Upper lobe of right lung (tissue), 1 donor: ENCODE measurements at places on chromosomes 12 and 14. TPM values are rescaled to one million over a fixed set of nuclear protein-coding genes. Genes with fewer than 3 reads are reported as not detected.

DCP1B gene
- total RNA-seq: 12.8 TPM

NKX2-8 gene
- total RNA-seq: 0.43 TPM

CATSPERB gene
- total RNA-seq: 3.0 TPM

FOXG1 gene
- total RNA-seq: not detected

DNA sequence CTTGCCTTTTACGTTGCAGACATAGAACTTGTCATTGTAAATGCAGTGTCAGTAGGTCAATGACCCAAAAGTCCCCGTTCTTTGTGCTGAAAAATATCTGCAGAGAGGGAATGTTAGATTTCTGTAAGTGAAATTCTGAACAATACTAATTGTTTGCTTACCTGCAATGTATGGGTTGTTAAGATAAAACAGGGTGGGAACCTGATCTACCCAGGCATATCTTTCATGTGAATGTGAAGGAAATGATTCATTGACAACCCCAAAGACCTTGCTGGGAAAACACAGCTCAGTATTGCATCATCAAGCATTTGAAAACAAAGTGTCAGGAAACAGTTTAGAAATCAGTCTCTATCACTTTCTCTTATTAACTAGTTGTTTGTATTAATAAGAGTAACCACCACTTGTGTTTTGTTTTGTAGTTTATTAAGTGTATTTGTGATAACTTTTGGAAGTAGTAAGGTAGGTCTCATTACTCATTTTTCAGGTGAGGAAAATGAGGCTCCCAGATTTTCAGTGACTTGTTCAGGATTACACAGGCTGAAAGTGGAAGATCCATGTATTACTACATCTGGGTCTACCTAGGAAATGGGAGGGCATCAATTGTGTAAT, 57.9 kb upstream of the SLC38A2 start:
- no peak for DNase-seq

DNA sequence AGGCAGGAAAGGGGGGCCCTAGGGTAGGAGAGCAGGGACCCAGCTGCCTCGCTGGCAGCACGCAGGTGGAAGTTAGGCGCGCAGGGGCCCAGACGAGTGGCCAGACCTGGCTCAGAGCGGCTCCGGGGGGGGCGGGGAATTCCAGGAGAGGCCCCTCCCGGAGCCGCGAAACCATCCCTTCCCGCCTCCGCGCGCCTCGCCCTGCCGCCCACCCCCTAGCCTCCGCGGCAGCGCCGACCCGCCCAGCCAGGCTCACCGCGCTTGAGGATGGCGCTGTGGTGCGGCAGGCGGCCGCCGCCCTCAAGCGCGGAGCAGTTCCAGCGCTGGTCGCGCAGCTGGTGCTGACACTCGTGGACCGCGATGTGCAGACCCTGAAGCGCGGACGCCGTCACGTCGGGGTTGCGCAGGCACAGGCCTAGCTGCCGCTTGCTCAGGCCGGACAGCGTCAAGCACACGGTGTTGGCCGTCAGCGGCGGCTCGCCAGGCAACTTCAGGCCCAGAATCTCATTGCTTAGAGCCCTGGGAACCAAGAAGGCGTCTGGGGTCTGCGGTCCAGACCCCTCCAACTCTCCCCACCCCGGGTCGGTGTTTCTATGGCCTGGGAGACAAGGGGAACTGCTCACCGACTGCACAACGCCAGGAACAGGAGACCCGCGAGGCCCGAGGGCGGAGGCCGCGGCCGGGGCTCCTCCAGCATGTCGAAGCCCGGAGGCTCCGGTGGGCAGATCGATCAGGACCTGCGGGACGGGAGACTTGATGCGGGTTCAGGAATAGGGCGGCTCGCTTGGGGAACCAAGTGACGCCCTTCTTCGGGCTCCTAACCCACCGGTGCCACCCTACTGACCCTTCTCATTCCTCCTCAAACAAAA, 1.5 kb downstream of the WNT10B start:
- DNase-seq: no peak

DNA sequence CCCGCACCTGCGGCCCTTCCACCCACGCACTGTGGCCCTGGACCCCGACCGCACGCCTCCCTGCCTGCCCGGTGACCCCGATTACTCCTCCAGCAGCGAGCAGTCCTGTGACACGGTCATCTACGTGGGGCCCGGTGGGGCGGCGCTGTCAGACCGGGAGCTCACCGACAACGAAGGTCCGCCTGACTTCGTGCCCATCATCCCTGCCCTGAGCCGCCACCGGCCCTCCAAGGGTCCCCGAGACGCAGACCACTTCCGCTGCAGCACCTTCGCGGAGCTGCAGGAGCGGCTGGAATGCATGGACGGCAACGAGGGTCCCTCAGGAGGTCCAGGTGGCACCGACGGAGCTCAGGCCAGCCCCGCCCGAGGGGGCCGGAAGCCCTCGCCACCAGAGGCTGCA, 36.7 kb downstream of the KIF26A start:
- no peak for DNase-seq

GRCh38 chr14:28494196-28494595, 272.4 kb upstream of the FOXG1 start:
- DNase-seq: no peak

- DNase-seq: no peak
Observed at GRCh38 chr12:66851134-66851533, 172.3 kb upstream of the GRIP1 start.
